ENCODE measurements at places on chromosomes 6 and 20.

- no peak for DNase-seq
Observed at GRCh38 chr6:111474106-111474505, 8.9 kb downstream of the REV3L start.

DNA sequence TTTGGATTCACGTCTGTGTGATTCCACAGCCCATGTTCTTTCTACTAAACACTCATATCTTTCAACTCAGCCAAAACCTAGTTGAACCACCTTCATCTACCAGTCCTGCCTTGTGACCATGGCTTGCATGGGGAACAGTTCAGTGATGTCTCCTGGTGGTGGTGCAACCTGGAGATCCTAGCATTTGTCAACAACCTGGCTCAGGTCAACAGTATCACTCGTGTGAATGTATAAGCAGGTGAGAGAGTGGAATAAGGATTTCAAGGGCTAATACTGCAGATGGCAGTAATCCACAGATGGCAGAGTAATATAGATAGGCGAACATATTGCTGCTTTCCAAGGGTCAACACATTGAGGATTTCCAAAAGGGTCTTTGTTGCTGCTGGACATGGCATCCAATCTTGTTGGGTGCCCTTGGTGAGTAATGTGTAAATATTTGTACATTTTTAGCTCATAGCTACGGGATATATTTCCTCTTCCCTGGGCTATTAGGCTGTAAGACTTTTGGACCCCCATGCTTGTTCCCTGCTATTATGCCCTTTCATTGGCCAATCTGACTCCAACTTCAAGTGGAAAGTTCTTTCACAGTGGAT, 13.4 kb downstream of the PBOV1 start:
- no peak for DNase-seq

GRCh38 chr6:89361171-89361570, 8.6 kb upstream of the UBE2J1 start:
- no peak for DNase-seq

GRCh38 chr6:164108869-164109769, 694.6 kb downstream of the QKI start:
- DNase-seq = peak; percentile 87

- DNase-seq = no peak
Observed at GRCh38 chr20:62952968-62953838, 694 bp downstream of the SLC17A9 start.

Measured in heart right ventricle (tissue), 16 donors.